CD4-positive, alpha-beta T cell treated with Interleukin-15 for 1 hour (primary cell): ENCODE measurements at places on chromosomes 4 and X.

DNA sequence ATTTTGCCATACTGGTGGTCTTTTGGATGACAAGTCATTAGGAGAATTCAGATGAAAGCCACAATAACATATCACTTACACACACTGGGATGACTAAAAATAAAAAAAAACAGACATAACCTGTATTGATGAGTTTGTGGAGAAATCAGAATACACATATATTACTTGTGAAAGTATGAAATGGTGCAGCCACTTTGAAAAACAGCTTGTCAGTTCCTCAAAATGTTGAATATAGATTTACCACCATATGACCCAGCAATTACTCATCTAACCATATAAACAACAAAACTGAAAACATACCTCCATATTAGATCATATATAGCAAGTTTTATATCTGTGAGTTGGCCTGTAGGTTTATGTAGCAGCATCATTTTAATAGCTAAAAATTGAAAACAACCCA, 608.7 kb downstream of the TLL1 start:
- DNase-seq, result no peak

- no peak for DNase-seq
These were observed 2558.4 kb downstream of the ARAP2 start for GRCh38 chr4:33685939-33686338.

- DNase-seq, result no peak
These were observed 75.7 kb downstream of the CC2D2A start for GRCh38 chr4:15545371-15545770.

DNA sequence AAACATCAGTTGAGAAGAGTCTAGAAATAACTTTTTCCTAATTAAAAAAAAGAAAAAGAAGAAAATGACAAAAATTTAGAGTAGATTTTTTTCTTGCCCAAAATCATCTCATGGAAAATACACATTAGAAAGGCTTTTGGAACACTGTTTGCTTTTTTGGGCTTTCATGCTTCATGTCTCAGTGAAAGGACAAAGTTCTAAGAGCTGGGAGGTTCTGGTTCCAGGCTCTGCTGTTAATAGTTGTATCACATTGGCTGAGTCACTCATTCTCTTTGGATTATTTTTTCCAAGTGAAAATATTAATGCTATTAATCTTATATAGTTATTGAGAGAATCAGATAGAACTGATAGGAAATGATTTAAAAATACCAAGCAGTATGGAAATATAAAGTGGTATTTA, 32.9 kb upstream of the ETNPPL start:
- DNase-seq, result no peak
